Right renal pelvis (tissue), 4 donors: ENCODE measurements at places on chromosomes 2 and 18.

DNA sequence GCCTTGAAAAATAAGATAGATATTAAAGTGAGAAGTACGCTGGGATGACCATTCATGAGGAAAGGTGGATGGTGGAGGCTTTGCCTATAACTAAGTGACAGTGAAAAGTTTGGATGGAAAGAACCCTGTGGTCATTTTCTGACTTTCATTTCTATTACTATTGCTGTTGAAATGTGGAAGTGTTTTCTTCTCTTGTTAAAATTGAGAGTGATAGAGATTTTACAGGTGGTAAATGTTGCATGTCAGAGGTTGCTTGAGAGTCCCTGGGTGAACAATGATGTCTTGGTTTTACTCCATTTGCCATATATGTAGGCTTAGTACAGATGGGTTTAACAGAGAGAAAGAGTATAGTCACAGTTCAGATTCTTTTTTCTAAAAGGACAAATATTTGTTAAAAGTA lies 18.4 kb downstream of the NCOA1 start:
- DNase-seq = no peak

- DNase-seq = no peak
These were observed 824.0 kb upstream of the ID2 start for GRCh38 chr2:7857904-7858303.

DNA sequence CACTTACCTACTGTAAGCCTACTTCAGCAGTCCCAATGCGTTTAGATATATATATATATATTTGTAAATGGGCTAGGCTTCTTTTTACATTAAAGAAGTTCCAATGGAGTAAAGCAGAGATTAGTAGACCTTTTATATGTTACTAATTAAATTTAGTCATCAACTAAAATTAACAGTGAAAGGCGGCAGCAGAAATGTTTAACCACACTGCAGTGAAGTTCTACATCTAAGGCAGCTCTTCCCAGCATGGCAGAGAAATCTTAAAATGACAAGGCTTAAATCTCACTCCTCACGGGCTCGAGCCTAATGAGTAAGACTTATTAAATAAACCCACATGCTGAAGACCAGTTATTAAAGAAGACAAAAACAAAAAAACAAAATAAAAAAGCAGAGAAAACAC lies 19.1 kb upstream of the KANSL1L start:
- no peak for DNase-seq

DNA sequence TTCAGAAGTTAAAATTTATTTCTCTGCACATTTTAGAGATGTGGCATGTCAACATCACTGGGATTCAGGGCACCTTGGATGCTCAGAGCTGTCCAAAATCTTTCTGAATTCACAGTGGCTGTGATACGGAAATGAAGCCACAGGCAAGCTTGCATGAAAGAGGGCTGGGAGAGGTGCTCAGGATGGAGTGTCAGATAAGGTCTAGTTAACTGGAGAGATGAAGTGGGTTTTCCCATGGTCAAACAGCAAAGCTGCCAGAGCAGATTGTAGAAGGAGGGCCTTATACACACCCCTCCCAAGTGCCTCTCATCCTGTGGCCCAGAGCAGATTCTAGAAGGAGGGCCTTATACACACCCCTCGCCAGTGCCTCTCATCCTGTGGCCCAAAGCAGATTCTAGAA lies 286.8 kb upstream of the PXDN start:
- DNase-seq = no peak
